ENCODE measurements at places on chromosomes 11 and 22.

DNA sequence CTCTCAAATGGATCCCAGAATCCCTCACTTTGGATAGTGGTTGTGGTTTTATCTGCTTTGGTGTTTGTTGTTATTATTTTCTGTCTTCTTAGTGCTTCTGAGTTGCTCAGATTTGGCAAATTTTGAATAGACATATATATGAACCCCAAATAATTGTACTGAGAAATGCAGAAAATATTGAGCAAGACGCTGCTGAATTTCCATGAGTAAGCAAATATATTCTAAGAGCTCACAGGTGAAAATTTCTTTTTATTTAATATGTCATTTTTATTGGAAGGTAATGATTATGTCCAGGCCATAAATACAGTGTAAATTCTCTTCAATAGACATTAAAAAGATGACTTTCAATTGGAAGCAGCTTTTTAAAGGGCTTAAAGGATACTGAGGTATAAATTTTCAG lies 152.1 kb downstream of the FAT3 start:
- DNase-seq = no peak

DNA sequence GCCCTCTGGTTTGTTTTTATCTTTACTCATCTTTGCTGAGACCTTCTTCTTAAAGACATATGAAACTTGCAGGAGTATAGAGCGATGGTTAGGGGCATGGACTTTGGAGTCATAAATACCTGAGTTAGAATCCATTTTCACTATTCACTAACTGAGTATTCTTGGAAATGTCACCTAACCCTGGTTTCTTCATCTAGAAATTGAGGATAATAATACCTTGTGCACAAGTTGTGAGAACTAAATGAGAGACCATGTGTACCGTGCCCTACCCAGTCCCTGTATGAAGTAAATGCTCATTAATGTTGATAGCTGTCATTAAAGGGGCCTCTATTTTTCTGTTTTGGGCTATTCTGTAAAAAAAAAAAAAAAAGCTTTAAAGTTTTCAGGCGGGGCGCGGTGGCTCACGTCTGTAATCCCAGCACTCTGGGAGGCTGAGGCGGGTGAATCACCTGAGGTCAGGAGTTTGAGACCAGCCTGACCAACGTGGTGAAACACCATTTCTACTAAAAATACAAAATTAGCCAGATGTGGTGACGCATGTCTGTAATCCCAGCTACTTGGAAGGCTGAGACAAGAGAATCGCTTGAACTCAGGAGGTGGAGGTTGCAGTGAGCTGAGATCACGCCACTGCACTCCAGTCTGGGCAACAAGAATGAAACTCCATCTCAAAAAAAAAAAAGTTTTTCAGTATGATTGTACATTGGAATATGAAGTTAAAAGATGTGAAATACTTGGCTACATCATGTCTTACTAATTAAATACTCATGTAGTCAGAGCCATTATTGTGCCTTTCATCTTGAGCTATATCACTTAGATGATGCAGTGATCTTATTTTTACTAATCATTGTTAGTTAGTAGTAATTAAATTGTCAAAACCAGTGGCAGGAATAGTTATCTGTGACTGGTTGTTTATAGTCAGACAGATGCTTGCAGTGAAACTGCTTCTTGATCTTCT lies 95.0 kb downstream of the AMOTL1 start:
- DNase-seq = no peak

GRCh38 chr11:94757037-94757735 lies 11.0 kb upstream of the AMOTL1 start:
- DNase-seq = no peak

GRCh38 chr22:49619301-49619700 lies 208.4 kb downstream of the BRD1 start:
- no peak for DNase-seq

DNA sequence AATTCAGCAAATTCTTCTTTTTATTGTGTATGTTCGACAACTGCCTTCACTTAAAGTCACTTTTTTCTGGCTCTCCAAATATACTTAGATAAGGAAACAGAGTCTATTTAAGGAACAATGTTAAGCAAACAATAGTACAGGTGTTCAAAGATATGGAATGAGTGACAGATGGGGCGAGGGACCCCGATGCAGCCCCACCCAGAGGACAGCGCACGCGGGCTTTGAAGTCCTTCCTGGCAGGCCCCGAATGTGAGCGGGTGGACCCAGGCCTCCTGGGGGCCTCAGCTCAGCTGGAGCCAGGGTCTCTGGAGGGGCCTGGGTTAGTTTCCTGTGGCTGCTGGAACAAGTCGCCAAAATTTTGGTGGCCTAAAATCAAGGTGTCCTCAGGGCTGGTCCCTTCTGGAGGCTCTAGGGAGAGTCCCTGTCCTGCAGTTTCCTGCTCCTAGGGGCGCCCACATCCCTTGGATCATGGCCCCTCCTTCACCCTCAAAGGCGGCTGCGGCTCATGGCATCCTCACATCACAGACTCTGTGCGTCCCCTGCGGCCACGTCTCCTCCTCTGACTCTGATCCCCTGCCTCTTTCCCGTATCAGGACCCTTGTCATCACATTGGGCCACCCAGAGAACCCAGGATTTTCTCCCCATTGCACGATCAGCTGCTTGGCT lies 40.6 kb upstream of the KCNQ1OT1 start:
- DNase-seq = no peak

- DNase-seq = no peak
Observed at GRCh38 chr22:24178021-24178431, 3.3 kb upstream of the SUSD2 start.

DNA sequence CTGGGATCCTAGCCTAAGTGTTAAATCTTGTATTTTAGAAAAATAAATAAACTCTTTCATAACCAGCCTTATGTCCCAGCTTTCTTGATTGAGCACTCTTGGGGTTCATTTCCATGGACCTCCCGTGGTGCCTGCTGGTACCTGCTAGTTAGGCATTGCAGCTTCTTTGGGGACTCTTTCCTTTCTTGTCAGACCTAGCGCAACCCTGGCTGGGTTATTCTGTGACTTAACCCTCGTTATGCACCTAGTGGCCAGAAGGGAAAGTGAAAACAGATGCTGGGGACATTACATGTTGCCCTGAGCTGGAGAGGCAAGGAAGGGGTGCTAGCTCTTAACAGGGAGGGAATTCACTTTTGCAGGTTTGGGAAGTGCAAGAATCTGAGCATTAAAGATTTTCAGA lies 46.8 kb downstream of the APIP start:
- DNase-seq = no peak

- DNase-seq = peak; percentile 72
Observed at GRCh38 chr22:28822930-28823551, 22.7 kb upstream of the XBP1 start.

DNA sequence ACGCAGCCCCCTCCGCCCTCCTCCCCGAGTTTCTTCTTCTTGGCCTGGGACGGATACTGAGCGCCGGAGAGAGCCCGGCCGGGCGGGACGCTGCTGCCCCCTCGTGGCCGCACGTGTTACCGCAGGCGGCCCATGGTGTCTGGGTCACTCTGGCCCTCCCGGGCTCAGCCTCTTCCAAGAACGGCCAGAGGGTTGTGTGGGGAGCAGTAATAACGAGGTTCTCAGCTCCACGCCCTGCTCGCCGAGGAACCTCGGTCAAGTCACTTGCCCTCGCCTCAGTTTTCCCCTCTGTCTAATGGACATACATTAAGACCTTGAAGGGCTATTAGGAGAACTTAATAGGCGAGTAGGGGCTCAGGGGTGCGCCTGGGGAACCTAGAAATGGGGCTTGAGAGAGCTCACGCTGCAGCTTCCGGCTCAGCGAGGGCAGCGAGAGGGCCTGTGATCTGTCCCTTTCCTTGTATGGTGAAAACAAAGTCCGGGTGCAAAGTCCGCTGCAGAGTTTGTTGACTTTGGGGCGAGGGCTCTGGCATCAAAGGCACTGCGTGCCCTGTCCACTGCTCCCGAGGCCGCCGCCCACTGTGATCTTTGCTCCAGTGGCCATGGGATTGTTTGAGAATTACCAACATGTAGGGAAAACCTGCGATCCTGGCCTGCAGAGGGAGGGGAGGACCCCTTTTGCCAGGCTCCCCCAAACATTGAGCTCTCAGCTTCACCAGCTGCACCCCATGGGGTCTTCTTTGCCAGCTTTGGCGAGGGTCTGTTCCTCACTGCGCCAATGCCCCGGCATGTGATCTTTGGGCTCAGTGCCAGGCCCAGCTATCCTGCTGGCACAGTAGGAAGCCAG lies 14.4 kb upstream of the LRP5 start:
- peak; percentile 79 for DNase-seq

- no peak for DNase-seq
Observed at GRCh38 chr11:103380031-103380430, 270.8 kb downstream of the DYNC2H1 start.

DNA sequence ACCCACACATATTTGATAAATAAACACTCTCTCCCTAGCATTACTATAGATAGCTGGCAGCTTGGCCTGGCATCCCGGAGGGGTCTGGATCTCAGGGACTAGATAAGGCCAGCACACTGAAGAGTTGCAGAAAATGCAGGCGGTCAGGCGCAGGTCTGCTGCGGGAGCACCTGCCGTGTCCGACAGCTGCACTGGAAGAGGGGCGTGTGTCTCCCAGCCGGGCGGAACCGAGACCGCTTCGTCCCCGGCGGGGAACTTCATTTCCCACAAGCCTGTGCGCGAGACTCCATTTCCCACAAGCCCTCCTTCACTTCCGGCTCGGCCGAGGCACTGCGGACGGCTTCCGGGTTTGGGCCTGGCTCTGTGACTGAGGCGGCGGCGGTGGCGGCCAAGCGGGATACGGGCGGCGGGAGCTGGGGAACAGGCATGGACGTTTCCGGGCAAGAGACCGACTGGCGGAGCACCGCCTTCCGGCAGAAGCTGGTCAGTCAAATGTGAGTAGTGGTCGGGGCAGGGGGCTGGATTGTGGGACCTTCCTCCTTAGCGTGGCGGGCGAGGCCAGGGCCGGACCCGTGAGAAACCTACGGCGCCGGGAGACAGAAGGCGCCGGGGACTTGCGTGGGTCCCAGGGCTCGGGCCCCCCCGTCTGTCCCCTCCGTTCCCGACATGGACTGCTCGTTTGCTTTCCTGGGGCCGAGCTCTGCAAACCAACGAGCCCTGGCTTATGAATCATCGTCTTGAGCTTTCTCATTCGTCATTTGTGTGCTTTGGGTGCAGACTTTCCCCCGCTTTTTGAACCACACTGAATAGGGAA lies at the start of gene MED15:
TSS of gene MED15 (plus strand) at position 358 of the 814 bp plus-strand sequence. CDS start at position 427, 69 bp downstream.
- peak; percentile 95 for DNase-seq

DNA sequence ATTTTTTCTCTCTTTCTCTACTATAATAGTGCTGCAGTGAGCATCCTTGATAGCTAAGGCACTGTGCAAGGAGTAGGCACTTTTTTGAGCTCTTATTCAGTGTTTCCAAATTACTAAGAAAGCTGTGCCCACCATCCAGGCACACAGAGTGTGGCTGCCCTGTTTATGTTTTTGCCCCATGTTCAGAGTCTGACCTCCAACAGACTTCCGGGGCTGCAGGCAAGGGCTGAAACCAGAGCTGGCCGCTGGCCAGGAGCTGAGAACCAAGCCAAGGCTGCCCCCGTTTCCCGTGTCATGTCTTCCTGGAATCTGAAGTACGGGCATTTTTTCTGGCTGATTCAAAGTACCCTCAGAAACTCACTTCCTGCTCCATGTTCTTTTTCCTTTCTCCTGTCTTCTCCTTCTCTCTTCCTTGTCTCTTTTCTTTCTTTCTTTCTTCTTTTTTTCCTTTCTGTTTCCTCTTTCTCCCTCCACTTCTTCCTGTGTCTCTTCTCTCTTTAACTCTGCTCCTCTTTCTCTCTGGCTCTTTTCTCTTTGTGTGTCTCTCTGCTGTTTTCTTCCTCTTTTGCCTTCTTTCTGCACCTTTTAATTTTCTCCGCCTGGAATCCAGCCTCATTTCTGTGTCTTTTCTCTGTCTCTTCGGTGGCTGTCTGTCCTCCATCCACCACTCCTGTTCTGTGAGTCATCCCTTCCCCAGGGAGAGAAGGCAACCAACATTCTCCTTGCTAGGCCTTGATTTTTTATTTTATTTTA lies 17.0 kb upstream of the KCTD14 start:
- DNase-seq = no peak

DNA sequence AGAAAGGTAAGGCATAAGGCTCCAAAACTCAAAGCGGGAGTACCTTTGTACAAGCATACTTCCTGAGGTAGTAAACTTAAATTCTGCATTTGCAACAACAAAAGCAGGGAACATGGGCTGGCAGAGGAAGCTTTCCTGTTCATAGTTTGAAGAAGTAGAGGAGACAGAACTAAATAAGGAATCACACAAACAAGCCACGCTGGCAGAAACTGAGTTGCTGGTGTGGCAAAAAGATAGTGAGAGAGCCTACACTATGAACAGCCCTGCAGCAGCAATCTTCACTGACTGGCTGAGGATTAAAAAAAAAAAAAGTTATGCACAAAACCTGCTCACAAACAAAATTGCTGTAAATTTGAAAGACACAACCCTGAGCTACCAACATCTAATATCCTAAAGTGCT lies 46.5 kb downstream of the FCHSD2 start:
- DNase-seq = no peak

DNA sequence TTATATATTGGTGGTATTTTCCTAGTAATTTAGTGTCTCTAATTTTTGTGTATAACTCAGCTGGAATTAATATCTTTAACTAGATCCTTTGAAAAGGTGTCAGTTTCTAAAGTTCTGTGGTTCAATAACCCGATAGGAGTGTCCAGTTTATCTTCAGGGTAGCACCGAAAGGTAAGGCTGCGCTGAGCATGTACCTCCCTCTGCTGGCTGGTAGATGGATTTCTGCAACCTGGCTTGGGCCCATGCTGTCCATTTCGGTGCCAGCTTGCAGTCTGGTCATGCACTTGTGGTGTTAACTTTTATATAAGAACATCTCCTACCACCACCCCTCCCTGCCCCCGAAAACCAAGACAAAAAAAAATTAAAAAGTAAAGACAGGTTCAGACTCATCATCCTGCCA lies 24.7 kb downstream of the EXT2 start:
- no peak for DNase-seq

- DNase-seq = no peak
Observed at GRCh38 chr11:12901272-12901671, 107.8 kb upstream of the RASSF10 start.

DNA sequence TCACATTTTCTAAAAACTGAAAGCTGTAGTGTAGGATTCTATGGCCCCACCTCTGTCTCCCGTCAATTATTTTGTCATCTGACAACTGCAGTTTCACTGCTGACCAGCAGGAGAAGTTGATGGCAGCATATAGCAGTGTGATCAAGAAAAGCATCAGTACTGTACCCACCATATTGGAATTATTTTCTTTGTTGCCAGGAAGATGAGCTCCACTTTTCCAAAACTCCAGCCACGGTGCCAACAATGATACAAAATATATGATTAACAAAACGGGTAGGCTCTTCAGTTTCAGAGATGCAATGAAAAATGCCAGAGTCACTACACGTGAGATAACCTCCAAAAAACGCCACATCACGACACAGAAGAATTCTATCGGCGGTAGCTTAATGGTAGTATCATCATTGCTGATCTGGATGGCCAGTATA lies 41.3 kb downstream of the XKR3 start:
- no peak for DNase-seq
